Activated naive CD4-positive, alpha-beta T cell treated with anti-CD3 and anti-CD28 coated beads, Interleukin-2, amount 50 U/mL, for 72 hours (primary cell): ENCODE measurements at places on chromosomes 1 and 21. TPM values are rescaled to one million over a fixed set of nuclear protein-coding genes. Genes with fewer than 3 reads are reported as not detected.

CCDC30 gene
- total RNA-seq = 2.3 TPM

CA6 gene
- total RNA-seq = 0.66 TPM

HSD3B2 gene
- not detected for total RNA-seq

- DNase-seq = no peak
Observed at GRCh38 chr1:184823080-184823479, 68.4 kb upstream of the EDEM3 start.

GRCh38 chr1:237187842-237188241 is 145.9 kb downstream of the RYR2 start:
- DNase-seq = no peak
